ENCODE measurements at places on chromosomes 13 and 19.

GRCh38 chr19:42132030-42132628, at the start of gene POU2F2:
Gene POU2F2, minus strand, starts transcription at chr19:42132446. Its CDS starts 35 bp downstream, at chr19:42132411.
- no peak for DNase-seq

DNA sequence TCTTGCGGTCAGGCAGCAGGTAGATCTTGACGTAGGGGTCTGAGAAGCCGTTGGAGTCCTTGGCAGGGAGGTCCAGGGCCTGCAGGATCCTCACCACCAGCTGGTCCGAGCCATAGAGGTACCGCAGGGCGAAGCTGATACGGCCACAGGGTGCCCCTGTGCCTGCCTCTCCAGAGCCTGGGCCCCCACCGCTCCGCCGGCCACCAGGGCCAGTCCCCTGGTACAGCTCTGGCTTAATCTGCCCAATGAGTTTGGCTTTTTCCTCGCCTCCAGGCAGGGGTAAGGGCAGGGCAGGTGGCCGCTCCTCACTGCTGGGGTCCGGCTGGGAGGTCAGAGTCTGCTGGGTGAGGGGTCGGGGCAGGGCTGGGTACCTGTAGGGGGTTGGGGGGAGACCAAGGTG, 9.9 kb downstream of the SYT3 start:
- DNase-seq = no peak

DNA sequence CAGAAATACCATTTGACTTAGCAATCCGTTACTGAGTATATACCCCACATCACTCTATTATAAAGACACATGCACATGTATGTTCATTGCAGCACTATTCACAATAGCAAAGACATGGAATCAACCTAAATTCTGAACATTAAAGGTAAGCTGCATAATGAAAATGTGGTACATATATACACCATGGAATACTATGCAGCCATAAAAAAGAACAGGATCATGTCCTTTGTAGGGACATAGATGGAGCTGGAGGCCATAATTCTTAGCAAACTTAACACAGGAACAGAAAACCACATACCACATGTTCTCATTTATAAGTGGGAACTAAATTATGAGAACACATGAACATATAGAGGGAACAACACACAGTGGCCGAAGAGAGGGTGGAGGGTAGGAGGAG, 85.2 kb downstream of the NDFIP2 start:
- no peak for DNase-seq

DNA sequence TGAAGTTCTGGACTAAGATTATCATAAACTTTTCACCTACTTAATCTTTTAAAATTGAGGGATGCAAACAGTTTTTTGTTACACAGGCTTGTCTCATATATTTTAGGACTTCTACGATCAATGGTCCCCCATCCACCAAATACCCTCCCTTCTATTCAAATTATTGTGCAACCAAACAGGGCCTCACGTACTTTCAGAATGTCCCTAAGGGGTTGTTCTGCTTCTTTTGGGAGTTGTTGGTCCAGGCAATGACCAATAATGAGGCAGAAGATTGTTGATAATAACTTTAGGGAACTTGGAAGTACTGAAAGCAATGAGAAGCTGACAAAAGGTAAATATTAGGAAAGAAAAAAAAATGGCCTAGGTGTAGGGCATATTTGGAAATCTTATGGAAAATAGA, 2.9 kb downstream of the DNAJC15 start:
- DNase-seq = no peak

DNA sequence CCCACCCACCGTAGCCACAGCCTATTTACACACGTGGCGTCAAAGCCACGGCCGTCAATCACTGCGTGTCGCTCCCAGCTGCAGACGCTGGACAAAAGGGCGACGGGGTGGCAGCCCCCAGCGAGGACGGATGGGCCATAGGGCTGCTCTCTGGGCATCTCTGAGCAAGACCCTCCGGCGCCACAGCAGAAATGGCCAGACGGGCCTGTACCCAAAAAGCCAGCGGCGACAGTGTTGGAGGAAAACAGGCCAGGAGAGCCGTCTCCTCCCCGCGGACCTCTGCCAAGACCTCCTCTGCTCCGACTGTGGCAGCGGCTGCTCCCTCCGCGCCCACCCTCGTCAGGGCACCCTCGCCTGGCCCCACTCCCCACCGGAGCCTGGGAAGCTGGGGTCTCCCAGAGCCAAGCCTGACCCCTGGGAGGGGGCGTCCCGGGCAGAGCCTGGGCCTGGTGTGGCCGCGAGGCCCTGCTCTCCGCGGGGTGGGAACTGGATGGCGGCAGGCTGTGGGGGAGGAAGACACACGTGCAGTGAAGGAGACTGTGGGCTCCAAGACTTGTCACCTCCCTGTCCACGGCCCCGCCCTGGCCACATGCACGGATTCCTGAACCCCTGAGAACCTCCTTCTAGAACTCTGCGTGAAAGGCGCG, 2.7 kb downstream of the C2CD4C start:
- no peak for DNase-seq

DNA sequence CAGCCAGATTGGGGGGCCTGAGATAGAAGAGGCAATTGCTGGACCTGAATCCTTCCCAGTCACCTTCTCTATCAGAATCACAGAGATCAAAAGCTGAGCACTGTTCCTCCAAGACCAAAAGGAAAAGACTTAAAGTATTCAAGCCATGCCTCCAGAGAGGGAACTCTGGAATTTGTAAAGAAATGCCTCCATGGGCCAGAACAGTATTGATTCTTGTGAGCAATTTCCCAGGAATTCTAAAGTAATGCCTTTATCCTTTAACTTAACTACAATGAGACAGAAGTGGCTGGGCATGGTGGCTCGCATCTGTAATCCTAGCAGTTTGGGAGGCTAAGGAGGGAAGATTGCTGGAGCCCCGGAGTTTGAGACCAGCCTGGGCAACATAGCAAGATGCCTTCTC, 148.8 kb downstream of the FLT1 start:
- no peak for DNase-seq

DNA sequence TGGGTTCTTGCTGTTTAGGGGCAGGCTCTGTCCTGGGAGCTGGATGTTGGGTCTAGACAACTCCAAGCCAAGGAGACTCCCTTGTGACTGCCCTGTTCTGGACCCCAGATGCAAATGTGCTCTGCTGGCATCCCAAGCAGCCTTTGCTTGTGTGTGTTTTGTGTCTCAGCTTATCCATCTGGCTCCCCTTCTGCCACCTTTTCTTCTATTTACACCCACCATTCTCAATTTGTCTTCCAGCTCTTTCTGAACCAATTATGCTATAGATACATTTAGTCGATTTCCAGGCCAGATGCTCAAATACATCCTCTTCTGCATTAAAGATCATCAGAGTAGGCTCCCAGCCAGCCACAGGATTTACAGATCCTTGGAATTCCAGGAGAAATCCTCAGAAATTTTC, 115.0 kb upstream of the SLC7A1 start:
- no peak for DNase-seq

DNA sequence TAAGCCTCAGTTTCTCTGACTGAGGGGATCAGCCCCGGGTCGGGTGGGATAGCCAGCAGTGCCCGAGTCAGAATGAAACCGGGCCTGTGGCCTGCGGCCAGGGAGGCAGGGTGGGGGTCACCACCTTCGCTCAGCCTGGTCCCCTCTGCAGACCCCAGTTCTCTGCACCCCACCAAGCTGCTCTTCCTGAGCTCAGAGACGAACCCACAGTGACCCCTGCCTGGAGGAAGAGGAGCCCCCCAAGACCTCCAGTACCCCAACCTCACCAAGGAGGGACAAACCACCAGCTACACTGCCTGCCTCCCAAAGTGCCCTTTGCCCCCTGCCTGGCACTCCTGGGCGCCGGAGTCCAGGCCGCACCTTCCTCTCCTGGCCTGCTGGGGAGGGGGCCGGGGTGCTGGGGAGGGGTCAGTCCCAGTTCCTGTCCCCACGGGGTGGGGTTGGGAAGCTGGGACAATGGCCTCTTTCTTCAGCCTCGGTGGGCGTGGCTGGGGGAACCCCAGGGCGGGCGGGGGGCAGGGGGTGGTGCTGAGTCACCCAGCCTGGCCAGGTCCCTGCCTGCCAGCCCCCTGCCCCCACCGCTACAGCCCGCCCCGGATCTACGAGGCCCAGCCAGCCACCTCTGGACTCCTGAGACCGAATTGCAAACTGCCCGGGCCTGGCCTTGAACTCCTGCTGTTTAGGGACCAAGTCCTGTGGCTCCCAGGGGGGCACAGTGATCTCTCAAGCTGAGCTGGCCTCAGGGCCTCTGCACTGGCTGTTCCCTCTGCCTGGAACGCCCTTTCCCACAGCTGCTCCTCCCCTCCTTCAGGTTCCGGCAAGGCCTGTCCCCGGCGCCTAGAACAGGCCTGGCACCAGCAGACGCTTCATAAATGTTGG, 14.3 kb downstream of the ZBTB7A start:
- DNase-seq = no peak

GRCh38 chr19:4229179-4229931, at the start of gene EBI3:
Gene EBI3, plus strand, starts transcription at chr19:4229523. Its CDS starts 28 bp downstream, at chr19:4229551.
- no peak for DNase-seq

- no peak for DNase-seq
These were observed 86.9 kb downstream of the SLC15A1 start for GRCh38 chr13:98665638-98665995.

DNA sequence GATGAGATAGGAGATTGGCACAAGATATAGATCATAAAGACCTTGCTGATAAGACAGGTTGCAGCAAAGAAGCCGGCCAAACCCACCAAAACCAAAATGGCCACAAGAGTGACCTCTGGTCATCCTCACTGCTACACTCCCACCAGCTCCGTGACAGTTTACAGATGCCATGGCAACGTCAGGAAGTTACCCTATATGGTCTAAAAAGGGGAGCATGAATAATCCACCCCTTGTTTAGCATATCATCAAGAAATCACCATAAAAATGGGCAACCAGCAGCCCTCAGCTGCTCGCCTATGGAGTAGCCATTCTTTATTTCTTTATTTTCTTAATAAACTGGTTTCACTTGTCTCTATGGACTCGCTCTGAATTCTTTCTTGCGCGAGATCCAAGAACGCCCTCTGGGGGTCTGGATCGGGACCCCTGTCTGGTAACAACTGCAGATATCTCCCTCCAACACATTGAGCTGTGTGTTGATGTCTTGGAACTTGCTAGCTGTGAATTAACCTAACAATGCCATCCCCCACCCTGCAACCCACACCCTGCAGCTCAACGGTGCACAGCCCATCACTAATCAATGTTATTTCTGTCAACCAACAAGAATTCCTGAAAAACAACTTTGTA, 27.1 kb upstream of the GRTP1 start:
- DNase-seq = peak; percentile 1

DNA sequence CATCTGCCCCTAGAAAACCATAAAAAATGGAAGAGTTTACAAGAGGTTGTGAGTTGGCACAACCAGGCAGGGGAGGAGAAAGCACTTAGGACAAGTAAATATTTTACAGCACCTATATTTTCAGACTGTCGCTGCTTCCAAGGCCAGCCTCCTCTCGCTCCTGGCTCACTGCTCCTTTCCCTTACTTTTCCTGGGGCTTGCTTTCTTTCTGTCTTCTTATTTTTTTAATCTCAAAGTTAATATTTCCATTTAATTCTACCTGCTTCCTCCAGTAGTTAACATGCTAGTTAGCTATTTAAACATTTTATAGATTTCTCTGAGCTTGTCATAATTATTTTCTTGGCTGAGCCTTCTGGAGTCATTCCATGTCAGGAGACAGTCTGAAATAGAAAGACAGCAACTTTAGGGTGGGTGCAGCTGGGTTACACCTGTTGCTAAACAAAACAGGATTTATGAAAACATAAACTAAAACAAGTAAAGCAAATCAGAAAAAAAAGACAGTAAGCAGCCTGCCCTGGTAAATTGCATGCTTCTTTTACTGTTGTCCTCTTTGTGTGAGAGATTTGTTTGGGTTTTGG, 330.1 kb downstream of the DLEU7 start:
- DNase-seq = no peak

- DNase-seq = no peak
These were observed 9.5 kb downstream of the SNRNP70 start for GRCh38 chr19:49094505-49095482.

DNA sequence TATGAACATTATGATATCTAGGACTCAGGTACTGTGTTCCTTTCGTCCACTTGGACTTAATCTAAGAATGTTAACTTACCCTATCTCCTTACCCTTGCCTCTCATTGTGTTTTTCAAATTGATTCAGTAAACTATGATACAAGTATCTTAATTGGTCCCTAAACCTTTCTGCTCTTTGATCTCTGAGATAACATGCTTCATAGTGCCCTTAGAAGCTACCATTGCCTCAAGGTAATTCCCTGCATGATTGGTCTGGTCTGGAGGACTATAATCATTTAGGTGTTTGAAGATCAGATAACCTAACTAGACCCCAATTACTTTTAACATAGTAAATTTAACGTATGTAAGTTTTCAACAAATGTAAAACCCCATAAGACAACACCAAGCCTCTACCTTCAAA, 169.9 kb upstream of the NBEA start:
- DNase-seq = no peak

DNA sequence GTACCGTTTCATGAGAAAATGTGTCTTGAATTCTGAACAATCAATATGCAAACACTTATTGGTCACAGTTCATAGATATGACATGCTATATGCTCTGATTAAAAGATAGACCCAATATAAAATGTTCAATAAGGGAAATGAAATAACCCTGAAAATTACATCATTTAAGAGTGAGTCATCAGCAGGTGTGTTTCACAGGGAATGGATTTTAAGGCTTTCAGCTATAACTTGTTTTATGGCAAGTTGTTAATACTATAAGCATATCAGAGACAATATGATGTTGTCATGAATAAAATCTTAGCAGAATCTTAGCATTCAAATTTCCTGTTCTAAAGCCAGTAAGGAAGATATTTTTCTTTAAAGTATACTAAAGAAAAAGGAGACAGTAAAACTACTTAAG, 483.4 kb upstream of the PCDH9 start:
- DNase-seq = no peak

DNA sequence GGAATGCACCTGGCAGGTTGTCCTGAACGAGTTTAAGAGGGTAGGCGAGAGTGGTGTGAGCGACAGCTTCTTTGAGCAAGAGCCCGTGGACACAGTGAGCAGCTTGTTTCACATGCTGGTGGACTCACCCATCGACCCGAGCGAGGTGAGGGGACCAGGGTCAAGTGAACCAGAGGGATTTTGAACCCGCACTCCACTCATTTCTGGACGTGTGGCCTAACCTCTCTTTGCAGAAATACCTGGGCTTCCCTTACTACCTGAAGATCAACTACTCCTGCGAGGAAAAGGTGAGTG, 1.7 kb downstream of the CATSPERG start:
- peak; percentile 27 for DNase-seq

DNA sequence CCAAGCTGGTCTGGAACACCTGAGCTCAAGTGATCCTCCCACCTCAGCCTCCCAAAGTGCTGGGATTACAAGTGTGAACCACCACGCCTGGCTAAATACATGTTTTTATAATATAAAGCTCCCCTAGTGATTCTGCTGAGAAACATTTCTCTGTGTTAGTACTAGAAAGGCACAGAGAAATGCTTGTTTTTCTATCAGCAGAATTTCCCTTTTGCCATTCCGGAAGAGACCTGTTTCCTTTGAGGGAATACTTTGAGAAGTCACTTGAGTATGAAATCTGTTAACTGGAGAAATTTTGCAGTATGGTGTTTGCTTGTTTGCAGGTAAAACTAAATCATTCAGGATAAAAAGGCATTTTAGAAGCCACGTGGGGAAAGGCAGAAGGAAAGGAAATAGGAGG, 4.4 kb upstream of the NLRP12 start:
- no peak for DNase-seq

All from SK-N-SH (cell line).